Activated CD4-positive, alpha-beta T cell treated with anti-CD3 and anti-CD28 coated beads for 1 hour (primary cell): ENCODE measurements at places on chromosomes 13 and 19.

GRCh38 chr19:36225219-36225892, 10.4 kb downstream of the ZNF146 start:
- DNase-seq: no peak

GRCh38 chr19:47863514-47863936, 4.5 kb downstream of the TPRX2 start:
- peak; percentile 73 for DNase-seq

GRCh38 chr19:46176116-46176860, 28.2 kb downstream of the IGFL2 start:
- DNase-seq: no peak

- DNase-seq: no peak
Observed at GRCh38 chr13:79806821-79807220, 325.9 kb downstream of the NDFIP2 start.

GRCh38 chr19:54881884-54882283, 7.8 kb downstream of the FCAR start:
- DNase-seq: no peak
